ENCODE measurements at places on chromosomes 1 and 21.

DNA sequence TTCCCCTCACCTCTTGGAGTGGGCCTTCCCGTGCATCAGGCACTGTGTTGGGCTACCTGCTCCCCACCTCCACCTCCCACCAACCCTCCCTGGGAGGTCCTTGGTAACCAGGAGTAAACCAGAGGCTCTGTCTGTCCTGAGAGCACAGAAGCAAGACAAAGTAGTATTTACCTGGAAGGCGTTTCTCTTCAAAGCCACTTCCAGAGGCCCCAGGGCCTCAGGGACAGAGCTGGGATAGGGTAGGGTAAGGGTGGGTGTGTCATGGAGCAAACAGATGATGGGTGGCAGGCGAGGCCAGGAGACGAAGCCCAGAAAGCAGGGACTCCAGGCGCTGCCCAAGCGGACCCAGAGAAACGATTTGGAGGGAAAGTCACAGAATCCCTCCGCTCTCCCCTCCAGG, 77.2 kb upstream of the TARDBP start:
- DNase-seq = no peak

DNA sequence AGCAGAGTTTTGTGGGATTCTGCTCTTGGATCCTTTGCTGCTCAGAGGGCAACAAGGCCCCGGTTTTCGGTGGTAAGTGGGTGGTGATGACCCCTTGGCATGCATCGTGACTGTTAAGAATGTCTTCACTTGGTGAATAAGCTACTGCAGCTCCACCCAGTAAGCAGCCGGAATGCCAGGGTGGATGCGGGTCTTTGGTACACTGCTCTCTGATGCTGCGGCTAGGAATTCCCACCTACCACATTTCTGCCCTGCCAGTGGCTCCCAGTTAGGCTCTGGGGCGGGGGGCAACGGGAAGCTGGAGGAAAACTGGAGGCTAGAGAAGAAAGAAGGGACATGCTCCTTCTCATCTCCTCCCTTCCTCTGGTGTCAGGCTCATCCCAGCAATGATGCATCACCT, 180.4 kb upstream of the GALNT2 start:
- DNase-seq = no peak

- no peak for DNase-seq
Measured at GRCh38 chr1:16146279-16147155, 9.4 kb downstream of the EPHA2 start.

- DNase-seq = no peak
Measured at GRCh38 chr1:156502391-156502893, 1.9 kb upstream of the MEF2D start.

DNA sequence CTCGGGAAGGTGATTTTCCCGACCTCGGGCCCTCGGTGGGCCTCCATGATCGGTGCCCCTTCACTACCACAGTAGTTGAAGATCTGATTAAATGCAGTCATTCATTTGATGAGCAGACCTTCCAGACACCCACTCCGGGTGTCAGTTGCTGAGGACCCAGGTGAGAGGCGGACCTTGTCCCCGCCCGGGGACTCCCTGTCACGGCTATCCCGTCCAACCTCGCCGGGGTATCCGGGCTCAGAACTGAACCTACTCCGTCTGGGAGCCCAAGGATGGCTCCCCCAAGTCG, 22.6 kb downstream of the RNU1-3 start:
- DNase-seq = no peak

GRCh38 chr1:226653311-226653921, 85.7 kb downstream of the ITPKB start:
- no peak for DNase-seq

- DNase-seq = no peak
Measured at GRCh38 chr1:23150742-23151141, 17.9 kb downstream of the LUZP1 start.

GRCh38 chr1:31880957-31881687, 57.0 kb downstream of the PTP4A2 start:
- no peak for DNase-seq

GRCh38 chr1:78703806-78704205, 54.2 kb downstream of the IFI44 start:
- DNase-seq = no peak

DNA sequence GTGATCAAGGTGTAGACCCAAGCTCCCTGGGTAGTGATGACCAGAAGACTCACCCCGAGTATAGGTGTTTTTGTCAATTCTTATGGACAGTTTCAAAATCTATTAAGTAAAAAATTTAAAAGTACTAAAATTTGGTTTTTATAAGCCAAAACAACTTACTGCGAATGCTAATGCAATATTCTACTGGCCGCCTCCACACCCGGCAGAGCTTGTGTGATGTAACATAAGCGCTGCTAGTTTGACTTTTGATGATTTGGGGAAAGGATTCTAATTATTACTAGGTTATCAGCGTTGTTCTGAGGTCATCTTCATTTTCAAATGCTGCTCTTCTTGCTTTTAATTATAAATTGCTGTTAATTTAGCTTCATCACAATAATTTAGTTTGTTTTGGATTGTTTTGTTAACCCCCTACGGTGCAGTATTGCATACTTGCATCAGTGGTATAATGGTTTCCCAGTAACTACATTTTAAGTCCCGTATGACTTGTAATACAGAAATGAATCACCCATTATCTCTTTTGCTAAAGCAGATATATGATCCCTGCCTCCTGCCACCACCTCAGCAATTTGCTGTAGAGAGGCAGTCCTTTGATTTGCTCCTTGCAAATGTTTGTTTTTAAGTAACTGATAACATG, 178.0 kb downstream of the SDCCAG8 start:
- no peak for DNase-seq

DNA sequence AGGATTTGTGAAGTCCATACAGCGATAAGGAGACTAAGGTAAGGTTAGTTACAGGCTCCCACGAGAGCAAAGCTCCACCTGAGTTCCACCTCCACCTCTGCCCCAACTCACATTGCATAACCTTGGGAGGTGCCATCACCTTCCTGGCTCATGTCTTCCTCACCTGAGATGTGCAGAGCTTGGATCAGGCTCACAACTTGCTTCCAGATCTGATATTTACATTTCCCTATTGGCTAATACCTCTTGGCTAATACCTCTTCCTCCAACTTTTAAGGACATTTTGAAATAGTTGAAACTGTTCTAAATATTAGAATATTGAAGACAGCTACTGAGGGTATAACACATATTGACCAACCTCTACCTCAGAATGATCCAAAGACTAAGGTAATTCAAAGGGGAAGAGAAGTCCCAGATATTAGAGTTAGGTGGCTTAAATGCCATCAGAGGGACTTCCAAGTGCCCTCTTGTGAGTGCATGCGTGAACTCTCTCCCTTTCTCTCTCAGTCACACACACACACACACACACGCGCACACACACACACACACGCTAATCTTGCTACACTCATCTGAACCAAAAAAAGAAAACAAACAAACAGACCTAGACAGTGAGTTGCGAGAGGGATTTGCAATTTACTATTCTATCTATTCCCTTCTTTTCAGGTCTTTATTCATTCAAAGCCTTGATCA, 134.3 kb downstream of the PLPP3 start:
- DNase-seq = no peak

- DNase-seq = no peak
Measured at GRCh38 chr1:41535276-41535675, 50.8 kb upstream of the EDN2 start.

DNA sequence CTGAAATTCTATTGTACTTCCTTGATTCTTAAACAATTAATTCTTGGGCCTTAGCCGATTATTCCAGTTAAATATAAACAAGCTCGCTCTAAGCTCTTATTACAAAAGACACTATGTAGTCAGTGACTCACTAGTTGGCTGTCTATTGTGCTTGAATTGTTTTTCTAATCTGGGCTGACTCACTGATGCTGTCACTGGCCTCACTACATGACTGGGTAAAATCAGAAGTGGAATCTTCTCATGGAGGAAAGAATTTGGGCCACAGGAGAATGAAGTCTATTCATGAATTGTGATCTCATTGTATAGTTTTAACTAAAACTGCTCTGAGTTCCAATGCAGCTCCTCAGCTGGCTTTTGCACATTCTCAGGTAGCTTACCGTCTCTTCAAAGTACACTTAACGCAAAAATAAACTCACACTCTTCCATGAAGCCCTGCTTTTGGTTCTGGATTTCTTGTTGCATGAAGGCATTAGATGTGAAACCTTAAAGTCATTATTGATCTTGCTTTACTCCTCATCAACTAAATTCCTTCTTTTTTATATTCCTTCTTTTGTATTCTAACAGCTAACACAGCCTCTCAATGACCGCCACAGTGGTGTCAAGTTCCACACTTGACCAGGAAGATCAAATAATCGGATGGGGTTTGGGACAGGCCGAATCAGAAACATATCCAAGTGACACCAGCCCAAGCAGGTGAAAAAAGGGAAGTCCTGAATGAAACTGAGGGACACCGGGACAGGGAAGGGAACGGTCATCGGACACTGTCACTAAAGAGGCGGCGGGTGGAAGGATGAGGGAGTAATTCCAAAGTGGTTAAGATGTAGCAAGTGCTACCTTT, 80.9 kb upstream of the LBR start:
- DNase-seq = no peak

GRCh38 chr1:70142075-70142474, 63.3 kb downstream of the LRRC40 start:
- no peak for DNase-seq

- no peak for DNase-seq
Measured at GRCh38 chr1:179747611-179748010, 4.5 kb downstream of the FAM163A start.

GRCh38 chr1:19644681-19645410, 735 bp downstream of the NBL1 start:
- DNase-seq = no peak

GRCh38 chr1:157167437-157167836, 29.2 kb upstream of the ETV3 start:
- no peak for DNase-seq

GRCh38 chr1:234154320-234155251, 218.7 kb upstream of the COA6 start:
- no peak for DNase-seq

DNA sequence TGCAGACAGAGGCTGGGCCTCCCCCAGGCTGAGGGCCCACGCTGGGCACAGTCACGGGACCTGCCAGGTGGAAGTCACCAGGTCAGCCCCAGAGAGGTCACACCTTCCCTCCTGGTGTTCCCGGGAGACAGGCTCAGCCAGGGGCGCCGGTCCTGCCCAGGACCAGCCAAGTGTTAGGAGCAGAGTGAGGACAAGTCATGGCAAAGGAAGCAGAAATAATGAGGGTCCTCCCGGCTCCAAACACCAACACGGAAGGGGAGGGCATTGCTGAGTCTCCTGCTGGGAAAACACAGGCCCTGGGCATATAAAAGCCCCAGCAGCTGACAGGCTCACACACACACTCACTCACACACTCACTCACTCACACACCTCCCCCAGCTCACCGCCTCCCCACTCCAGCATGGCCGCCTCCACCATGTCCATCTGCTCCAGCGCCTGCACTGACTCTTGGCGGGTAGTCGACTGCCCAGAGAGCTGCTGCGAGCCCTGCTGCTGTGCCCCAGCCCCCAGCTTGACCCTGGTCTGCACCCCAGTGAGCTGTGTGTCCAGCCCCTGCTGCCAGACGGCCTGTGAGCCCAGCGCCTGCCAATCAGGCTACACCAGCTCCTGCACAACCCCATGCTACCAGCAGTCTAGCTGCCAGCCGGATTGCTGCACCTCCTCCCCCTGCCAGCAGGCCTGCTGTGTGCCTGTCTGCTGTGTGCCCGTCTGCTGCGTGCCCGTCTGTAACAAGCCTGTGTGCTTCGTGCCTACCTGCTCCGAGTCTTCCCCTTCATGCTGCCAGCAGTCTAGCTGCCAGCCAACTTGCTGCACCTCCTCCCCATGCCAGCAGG, at the start of gene KRTAP10-10:
Gene KRTAP10-10, plus strand, starts transcription at position 339 of the 833 bp plus-strand sequence. Its CDS starts 62 bp downstream, at position 401.
- DNase-seq = no peak

GRCh38 chr1:229249854-229250644, 20.9 kb upstream of the RAB4A start:
- no peak for DNase-seq

DNA sequence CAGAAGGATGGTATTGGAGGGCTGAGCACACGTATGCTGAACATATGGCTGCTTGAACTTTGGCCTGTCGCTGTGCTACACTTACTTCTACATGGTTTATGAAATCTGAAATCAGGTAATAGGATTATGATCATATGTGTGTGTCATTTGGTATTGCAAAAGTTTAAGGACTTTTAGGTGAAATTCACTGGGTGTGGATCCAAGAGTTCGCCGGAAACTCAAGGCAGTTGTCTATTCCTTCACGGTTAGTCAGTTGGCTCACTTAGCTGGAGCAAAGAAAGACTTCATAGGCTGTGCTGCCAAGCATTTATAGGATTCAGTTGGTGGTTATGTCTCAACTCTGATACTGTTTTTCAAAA, 927 bp downstream of the UAP1 start:
- no peak for DNase-seq

DNA sequence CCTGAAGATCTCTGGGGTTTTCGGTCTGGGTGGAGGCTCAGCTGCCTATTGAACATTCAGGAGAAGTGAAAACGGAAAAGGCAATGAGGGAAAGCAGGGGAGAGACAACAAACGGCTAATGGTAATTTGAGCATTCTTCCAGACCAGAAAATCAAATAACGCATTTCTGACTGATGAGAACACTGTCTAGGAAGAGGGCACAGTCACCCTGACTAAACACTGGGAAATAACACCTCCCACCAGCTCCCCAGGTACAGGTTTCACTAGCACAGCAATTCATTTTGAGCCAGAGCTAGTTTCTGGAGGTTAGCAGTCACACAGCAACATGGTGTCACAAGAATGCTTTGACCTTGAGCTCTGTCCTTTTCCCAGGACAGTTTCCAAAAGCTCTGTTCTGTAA, 21.1 kb downstream of the NCF2 start:
- no peak for DNase-seq

DNA sequence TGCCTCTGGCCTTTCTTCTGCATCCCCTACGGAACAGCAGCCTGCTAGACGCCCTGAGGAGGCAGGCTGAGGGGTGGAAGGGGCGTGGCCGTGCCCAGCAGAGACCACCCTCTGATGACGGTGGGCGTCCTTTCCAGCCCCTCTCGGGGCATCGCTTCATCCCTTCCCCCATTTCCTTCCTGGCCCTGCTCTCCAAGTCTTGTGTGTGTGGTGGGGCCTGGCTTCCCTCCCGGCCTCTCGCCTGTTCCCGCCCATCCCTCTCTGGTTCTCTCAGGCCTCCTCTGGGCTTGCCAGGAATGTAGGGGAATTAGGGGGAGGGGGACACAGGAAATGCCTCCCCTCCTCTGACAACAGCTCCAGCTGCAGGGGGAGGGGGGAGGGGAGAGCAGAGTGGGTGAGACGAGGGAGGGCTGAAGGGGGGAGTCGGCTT, 51.1 kb downstream of the SKI start:
- DNase-seq = no peak

GRCh38 chr21:42012344-42012743, 2.2 kb upstream of the ZBTB21 start:
- DNase-seq = no peak

DNA sequence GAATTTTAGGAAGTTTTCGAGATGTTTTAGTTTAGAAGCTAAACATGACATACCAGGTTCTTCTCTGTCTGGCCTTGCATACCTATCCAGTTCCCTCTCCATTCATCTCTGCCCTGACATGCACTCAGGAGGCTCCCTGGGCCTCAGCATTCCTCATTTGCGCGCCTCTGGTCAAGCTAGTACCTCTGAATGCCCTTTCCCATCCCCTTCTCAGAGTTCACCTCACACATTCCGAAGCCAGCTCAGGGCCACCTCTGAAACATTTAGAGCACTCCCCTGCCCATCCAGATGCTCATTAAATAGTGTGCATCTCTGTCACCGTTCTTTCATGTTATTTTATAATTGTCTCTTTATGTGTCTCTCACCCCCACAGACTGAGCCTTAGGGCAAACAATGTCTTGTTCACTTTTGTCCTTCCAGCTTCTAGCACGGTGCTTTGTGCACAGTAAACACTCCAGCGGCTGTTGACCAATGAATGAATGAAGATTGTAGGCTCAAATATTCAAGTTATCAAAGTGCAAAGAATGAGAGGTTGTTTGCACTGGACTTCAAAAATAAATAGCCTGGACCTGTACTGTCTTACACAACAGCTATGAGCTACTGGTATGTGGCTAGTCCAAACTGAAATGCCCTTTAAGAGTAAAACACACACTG, 1.2 kb upstream of the DHCR24 start:
- DNase-seq = no peak

Data from stimulated activated CD4-positive, alpha-beta T cell treated with anti-CD3 and anti-CD28 coated beads, TNF-alpha, amount 100 ng/mL, for 4 hours (primary cell).